ENCODE measurements at places on chromosomes 1 and 21. TPM values are rescaled to one million over a fixed set of nuclear protein-coding genes. Genes with fewer than 3 reads are reported as not detected.

GRCh38 chr1:89640440-89640839 is 7.5 kb downstream of the LRRC8C start:
- DNase-seq = no peak

GRCh38 chr1:17167041-17167785 is 37.7 kb upstream of the PADI1 start:
- no peak for DNase-seq

- no peak for DNase-seq
These were observed 22.2 kb upstream of the DNAJC11 start for GRCh38 chr1:6723621-6724428.

DNA sequence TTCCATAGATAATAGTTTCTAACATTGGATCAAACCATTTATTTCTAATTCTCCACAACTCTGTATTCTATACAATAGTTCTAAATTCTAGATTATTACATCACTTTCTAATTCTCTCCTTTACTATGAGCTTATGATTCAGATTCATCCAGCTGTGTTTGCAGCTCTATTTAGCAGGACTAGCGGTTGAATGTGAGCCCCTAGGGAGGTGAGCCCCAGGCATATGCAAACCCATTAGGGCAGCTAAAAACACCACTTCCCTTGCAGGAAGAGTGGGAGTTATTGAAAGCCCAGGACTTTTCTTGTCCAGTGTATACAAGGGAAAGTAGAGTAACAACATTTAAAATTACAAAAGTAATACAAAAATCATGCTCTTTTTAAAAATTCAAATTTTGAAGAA is 56.9 kb downstream of the KRTAP19-8 start:
- no peak for DNase-seq

GRCh38 chr1:55535724-55536544 is 320.8 kb upstream of the USP24 start:
- no peak for DNase-seq

- no peak for DNase-seq
These were observed 26.3 kb upstream of the IER5 start for GRCh38 chr1:181061891-181062835.

- no peak for DNase-seq
These were observed 55.8 kb downstream of the VPS13D start for GRCh38 chr1:12285496-12286143.

DNA sequence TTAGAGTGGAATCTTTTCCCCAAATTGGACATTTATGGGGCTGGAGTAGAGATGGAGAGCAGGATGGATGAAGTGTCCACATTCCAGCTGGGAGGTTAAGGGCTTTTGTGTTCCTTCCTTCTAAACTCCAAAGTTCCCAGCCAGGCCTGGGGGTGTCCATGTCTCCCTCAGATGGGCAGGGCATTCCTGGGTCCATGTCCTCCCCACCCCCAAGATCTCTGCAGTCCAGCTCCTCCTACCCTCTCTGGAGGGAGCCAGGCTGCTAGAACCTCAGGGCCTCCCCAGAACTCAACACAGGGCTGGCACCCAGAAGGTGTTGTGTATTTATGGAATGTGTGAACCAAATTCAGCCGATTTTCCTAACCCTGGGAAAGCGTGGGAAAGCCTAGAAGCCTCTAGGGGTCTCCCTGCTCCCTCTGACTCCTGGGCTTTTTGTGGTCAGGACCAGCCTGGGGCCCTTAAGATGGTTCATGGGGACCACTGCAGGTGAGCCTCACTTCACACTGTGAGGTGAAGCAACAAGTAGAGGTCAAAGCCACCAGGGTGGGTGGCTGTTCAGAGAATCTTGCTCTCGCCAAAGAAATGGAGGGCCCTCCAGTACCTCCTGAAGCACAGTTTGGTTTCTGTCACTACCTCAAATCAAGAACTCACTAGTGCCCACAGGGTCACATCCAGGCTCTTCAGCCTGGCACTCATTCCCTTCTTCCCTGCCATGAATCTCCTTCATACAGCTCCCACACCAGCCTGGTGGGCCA is 54.8 kb downstream of the GLIS1 start:
- no peak for DNase-seq

GRCh38 chr1:25134307-25134706 is 98.0 kb downstream of the SYF2 start:
- no peak for DNase-seq

GRCh38 chr21:32389337-32390015 is 3.3 kb downstream of the URB1 start:
- no peak for DNase-seq

- no peak for DNase-seq
These were observed 3.0 kb downstream of the CCDC17 start for GRCh38 chr1:45620588-45621500.

DNA sequence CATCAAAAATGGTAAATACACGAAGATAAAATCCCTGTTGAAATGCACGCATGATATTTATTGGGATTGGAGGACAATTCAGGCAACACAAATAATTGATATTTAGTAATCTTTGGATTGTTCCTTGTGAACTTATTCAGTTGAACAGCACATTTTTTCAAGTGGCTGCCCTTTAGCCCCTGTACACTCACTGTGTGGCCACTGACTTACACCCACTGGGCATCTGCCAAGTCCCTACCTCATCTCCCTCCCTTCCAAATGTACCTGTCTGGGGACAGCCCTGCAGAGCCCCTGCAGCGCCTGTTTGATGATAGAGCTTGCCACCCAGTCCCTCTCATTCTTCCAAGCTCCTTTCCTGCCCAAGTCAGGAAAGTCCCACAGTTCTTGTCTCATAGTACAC is 154.3 kb downstream of the GLUL start:
- no peak for DNase-seq

- no peak for DNase-seq
These were observed 3.5 kb downstream of the PEX10 start for GRCh38 chr1:2408859-2409276.

GRCh38 chr1:93766451-93766850 is 84.8 kb upstream of the BCAR3 start:
- no peak for DNase-seq

DNA sequence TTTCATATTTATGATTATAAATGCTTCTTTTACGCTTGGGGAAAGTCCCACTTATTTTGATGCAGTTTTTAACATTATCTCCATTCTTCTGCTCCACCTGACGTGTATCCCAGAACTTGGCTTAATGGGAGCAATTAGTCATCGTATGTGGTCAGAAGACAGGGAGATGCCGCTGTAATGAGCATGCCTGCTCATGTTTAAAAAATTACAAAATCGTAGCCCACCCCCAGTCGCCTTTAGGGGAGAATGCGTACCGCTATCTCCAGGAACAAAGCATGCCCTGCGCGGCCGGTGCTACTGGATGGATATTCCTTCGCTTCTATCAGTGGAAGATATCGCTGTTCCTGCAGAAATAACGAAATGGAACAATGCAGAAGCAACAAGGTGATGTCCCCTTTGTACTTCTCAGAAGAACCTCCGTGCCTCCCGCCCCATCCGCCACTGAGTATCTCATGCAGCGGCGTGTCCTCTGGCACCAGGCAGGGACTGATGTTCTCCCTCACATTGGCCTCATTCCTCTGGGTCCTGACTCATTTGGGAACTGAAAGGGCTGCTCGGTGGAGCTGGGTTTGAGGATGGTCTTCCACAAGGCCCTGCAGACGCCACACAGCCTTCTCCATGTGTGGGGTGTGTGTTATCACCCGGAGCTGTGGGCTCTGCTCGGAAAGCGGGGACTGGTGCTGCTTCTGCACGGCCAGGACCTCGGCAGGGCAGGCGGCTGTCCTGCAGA is 116.3 kb upstream of the COL6A1 start:
- DNase-seq = no peak

GRCh38 chr1:8477166-8477982 is 159.5 kb downstream of the SLC45A1 start:
- DNase-seq = no peak

DNA sequence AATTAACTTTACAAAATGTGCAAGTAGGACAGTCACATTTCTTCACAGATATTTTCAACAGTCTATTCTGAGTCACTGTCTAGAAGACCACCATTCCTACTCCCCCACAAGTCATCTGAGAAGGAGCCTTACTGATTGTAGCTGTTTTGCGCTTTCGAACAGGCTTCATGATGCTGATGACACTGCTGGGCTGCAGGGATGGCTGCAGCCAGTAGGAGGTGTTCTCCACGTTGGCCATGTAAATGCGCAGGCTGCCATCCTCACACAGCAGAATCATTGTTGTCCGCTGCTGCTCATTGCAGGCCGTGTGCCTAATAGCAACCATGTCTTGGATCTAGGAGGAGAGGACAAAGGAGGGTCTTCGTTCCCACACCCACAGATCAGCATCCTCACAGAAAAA is 56.9 kb downstream of the UBR4 start:
- no peak for DNase-seq

DNA sequence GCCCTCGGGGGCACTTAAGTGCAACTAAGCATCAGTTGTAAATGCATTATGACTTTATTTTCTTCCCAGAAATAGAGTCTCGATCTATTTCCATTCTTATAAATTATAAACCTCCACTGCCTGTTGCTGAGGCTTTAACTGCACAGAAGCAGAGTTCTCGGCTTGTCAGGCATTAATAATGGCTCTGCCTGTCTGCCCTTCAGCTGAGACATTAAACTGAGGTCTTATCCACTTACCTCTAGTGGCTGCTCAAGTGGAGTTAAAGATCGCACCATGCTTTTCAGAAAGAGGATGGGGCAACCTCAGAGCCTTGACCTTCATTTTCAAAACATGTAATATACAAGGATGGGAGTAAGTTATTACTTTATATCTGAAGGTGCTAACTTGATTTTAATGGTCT is 597.6 kb upstream of the PRMT6 start:
- DNase-seq = no peak

GRCh38 chr1:85278853-85279314 is 2.5 kb upstream of the BCL10 start:
- DNase-seq = peak; percentile 89

DNA sequence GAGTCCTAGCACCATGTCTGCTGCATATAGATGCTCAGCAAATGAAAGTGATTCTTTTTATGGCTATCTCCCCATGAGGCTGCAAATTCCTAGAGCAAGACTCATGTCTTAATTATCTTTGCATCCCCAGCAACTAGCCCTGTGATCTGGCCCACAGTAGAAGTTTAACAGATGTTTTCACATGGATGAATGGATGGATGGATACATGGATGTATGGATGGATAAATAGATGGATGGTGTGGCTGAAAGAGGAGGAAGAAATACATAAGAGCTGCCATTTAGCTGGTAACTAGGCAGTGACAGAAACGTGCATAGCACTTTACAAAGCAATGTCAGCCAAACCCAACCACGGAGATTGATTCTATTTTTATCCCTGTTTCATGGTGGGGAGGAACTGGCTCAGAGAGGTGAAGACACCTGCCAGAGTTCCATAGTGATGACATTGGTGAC is 32.7 kb upstream of the ZBTB40 start:
- no peak for DNase-seq

GRCh38 chr1:12552111-12552888 is 65.7 kb downstream of the DHRS3 start:
- no peak for DNase-seq

- no peak for DNase-seq
These were observed 241.0 kb upstream of the SNX7 start for GRCh38 chr1:98420376-98421084.

DNA sequence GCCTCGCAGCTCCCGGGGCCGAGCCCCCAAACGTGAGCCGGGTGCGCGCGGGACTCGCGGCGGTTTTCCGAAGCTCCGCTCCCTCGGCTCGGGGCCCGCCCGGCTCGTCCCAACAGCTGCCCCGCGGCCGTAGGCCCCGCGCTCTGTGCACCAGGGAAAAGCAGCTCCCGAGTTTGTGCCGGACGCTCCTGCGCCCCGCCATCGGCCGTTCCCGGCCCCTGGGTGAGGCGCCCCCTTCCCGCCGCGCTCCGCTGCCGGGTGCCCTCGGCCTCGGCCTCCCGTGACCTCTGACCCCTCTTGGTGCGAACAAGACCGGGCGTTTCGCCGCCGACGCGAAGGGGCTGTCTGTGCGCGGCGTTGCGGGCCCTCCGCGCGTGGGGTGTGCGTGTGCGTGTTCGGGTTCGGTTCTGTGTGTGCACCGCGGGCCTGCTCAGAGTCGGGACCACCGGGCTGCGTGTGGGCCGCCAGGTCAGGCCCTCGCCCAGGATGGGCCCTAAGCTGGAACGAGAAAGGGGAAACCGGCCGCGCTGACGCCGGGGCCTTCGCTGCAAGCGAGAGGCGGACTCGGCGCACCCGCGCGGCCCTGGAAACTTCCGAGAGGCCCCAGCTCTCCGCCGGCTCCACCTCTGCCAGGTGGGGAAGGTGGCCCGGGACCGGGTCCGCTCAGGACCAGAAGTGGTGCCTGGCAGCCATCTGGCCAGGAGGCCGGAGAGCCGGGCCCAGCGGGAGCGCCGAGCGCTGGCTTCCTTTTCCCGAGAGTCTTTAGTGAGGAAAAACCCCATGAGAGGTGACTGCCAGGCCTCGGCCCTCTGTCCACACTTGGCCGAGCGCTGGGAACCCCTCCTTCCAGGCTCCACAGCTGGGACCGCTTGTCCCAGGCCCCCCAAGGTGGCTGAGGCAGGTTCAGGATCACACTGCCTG is 1.9 kb downstream of the PRDM16 start:
- no peak for DNase-seq

- no peak for DNase-seq
These were observed 41.4 kb downstream of the ANP32E start for GRCh38 chr1:150194381-150195031.

- no peak for DNase-seq
These were observed 2.8 kb upstream of the KCNA3 start for GRCh38 chr1:110677526-110677925.

DNA sequence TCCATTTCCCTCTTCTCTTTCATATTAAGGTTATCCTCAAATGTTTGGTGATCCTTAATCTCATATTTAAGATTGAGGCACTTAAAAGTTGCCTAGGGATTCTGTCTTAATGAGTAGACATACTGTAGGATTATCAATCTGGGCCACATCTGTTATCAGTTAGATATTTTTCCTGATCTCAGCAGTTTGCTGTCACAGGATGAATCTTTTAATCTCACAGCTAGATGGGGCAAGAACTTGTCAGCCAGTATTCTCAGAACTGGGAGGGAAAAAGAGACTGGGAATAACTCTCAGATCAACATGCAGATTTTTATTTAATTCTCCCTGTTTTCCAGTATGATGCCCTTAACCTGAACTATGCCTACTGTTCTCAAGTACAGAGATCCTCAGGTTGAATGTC is 14.0 kb downstream of the ZNF644 start:
- DNase-seq = no peak

Gene LAMC2
- 173 TPM for total RNA-seq

Gene F3
- 35.4 TPM for total RNA-seq

Gene FAM163A
- total RNA-seq = 1.5 TPM

Gene LRRC39
- 0.53 TPM for total RNA-seq

Gene FLG2
- not detected for total RNA-seq

Gene GBP2
- 52.7 TPM for total RNA-seq

Gene IRF6
- 0.82 TPM for total RNA-seq

Gene CLDN17
- total RNA-seq = not detected

Gene OR2T2
- total RNA-seq = not detected

Gene KCNA2
- total RNA-seq = not detected

Gene SPOCD1
- total RNA-seq = 70.0 TPM

Gene ARHGEF11
- total RNA-seq = 28.2 TPM

Gene AKR7A3
- total RNA-seq = 0.88 TPM

Gene CELA2A
- not detected for total RNA-seq

Gene LCE1F
- not detected for total RNA-seq

Gene TGFB2
- 48.7 TPM for total RNA-seq

Data from glomerular endothelial cell (primary cell).